Stimulated activated CD8-positive, alpha-beta memory T cell treated with anti-CD3 and anti-CD28 coated beads, Interleukin-2, amount 100 ng/mL, for 1 hour (primary cell): ENCODE measurements at places on chromosomes 7 and 10.

DNA sequence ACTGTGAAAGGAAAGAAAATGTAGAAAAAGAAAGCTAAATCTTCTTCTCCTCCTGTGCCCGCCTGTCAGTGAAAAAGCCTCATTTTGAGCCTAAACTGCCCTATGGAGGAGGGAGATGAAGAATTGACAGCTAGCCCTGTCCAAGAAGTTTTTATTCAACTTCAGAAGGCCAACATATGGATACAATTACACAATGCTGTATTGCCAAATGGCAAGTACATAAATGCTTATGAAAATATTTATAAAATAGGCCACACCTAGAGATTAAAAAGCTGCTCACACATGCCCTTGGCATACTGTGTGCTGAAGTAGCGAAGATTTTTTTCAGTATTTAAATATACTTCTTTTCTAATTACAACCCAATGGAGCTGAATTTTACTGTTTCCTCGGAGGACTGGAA is 65.1 kb upstream of the NEBL start:
- no peak for DNase-seq

GRCh38 chr10:15797346-15797745 is 63.0 kb downstream of the MINDY3 start:
- no peak for DNase-seq

DNA sequence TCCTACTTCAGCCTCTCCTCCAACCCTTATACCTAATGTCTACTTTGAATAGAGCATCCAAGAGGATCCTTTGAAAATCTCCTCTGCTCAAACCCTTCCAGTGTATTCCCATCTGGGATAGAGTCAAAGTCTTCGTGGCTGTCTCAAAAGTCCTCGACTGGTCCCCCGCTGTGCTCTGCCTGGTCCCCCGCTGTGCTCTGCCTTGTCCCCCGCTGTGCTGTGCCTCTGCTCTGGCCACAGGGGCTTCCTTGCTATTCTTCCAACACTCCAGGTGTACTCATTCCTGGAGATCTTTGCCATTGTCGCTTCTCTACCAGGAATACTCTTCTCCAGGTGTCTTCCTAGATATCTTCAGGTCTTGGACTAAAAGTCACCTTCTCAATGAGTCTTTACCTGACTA is 36.1 kb upstream of the COMMD3 start:
- DNase-seq = no peak

- DNase-seq = no peak
These were observed 33.8 kb upstream of the SFMBT2 start for GRCh38 chr10:7444551-7445121.

- no peak for DNase-seq
These were observed 111.4 kb upstream of the JCAD start for GRCh38 chr10:30170814-30171213.

- no peak for DNase-seq
These were observed 15.2 kb downstream of the SRI start for GRCh38 chr7:88204525-88205110.
